ENCODE measurements at places on chromosomes 6 and 20. TPM values are rescaled to one million over a fixed set of nuclear protein-coding genes. Genes with fewer than 3 reads are reported as not detected.
A peak's percentile ranks its signal among the peaks of the same experiment; 100 is the strongest.

CDH26 gene
- total RNA-seq = 0.44 TPM

GRCh38 chr20:2873747-2874041, 413 bp downstream of the PTPRA start:
- DNase-seq = peak; percentile 13

- no peak for DNase-seq
Measured at GRCh38 chr20:35003211-35004031, 47.8 kb downstream of the MYH7B start.

DNA sequence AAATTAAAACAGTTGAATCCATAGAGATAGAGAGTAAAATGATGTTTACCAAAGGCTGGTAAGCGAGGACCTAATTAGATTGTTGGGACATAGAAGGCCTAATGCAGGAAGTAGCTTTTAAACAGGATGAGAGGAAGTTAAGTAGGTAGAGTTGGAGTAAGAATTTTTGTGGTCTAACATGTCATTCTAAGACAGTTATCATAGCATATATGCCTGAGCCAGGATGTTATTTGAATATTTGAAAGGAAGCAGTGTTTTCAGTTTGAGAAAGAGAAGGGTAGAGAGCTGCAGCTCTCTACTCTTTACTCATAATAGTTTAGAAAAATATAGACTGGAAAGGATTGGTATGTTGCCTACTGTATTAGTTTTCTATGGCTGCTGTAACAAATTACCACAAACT, 121.6 kb downstream of the MEI4 start:
- DNase-seq = no peak

GRCh38 chr6:89927264-89927663, 33.0 kb downstream of the GJA10 start:
- DNase-seq = no peak

GRCh38 chr6:43095939-43096338, 19.8 kb downstream of the PTK7 start:
- DNase-seq = no peak
